ENCODE measurements at places on chromosomes 6 and 20.

GRCh38 chr6:111761783-111762312 lies 111.4 kb downstream of the FYN start:
- DNase-seq = no peak

GRCh38 chr6:127484212-127484863 lies 25.1 kb upstream of the KIAA0408 start:
- no peak for DNase-seq

DNA sequence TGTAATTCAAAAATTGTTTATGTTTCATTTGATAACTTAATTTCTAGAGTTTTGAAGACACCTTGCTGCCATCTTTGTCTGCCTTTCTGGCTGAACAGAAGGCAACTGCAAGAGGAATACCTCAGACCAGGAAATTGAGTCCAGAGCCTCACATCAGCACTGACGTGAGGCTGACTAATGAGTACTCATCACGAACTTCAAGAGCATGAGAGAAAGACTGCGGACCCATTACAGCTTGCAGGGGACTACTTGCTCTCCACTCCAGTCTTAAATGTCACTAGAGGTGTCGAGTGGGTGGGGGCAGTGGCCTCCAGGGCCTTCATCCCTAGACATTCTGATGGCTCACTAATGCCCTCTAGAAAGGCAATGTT lies 109.5 kb upstream of the SSTR4 start:
- no peak for DNase-seq

DNA sequence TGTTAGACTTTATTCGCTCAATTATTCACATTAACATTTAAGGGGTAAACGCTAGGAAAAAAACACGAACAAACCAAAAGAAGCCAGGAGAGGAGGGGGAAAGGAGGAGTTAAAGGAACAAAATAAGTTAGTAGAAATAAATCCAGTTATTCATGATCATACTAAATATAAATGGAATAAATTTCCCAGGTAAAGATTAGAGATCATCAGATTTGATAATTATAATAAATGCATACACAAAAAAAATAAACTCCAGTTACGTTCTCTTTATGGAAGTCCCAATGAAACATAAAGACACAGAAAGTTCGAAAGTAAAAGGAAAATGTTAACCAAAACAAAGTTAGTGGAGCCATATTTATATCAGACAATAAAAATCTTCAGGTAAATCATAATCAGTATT lies 568.7 kb upstream of the NOX3 start:
- no peak for DNase-seq

DNA sequence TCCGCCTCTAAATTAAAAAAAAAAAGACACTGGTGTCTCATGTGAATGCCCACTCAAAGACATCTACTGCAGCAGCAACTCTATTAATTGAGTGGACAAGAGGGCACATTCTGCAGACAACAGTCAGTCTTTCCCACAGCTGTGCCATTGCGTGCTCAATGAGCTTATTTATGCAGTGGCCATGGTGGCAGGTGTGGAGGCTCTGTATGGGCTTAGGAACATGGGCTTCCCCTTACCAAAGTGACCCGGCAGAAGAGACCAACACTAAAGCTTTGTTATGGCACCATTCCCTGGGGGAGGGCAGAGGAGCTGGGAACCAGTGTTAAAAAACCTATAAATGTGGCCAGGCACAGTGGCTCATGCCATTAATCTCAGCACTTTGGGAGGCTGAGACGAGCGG lies 4.2 kb upstream of the VAPB start:
- no peak for DNase-seq

DNA sequence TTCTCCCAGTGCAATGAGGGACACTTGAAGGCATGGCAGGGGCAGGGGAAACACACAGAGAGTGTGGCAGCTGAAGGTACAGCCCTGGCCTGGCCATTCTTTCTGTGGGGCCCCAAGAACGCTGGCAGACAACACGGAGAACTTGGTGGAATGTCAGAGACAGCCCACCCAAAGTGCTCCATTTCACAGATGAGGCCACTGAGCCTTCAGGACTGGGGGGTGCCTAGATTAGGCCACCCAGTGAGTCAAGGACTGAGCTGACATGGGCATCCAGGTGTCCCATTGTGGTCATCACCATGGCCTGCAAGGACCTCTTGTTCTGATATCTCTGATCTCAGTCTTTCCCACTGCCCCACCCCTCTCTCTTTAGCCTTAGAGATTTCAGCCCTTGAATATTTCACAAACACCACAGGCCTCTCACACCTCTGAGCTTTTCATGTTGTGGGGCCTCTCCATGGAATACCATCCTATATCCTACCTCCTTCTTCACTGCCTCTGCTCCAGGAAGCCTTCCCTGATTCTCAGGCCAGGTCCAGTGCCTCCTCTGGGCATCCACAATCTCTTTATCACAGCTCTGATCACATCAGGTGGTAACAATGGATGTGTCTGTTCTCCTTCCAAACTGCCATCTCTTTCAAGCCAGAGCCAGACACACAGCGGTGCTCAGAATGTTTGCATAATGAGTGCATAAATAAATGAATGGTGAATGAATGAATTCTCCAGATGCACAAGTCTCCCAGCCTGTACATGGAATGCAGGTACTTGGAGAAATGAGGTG lies 2.0 kb upstream of the RSPO4 start:
- no peak for DNase-seq

DNA sequence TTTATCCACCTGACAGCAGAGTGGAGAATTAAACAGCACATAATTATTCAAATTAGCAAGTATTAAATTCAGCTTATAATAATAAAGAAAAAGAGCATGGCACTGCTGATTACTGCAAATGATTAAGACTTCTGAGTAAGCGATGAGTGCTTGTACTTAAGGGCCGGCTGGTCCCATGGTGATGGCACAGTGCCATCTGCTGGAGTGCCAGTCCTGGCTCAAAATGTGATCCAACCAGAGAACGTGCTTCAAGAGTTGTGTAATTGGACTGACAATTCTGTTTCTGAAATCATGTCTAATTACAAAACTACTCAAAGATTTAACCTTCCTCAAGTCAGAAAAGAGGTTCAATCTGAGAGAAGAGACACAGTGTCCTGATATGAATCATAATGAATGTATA lies 181.6 kb upstream of the RGS17 start:
- peak; percentile 48 for DNase-seq

- DNase-seq = no peak
Observed at GRCh38 chr6:74550821-74551220, 655.0 kb downstream of the COL12A1 start.

DNA sequence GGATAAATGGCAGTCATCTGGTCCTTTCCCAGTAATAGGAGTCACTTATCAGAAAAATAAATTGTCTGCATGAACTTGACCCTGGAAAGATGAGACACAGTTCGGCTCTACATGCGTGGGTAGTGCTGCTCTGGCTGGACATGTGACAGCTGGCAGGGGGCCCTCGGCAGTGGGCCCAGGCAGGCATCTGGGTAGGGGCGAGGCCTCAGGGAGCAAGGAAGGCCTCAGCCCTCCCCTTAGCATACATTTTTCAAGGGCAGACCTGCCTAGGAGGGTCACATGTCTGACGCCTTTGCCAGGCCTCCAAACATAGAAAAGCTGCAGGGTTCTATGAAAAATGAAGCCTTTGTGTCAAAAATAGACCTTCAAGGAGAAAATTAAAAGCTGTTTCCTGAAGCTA lies 12.8 kb upstream of the ILRUN start:
- DNase-seq = no peak

DNA sequence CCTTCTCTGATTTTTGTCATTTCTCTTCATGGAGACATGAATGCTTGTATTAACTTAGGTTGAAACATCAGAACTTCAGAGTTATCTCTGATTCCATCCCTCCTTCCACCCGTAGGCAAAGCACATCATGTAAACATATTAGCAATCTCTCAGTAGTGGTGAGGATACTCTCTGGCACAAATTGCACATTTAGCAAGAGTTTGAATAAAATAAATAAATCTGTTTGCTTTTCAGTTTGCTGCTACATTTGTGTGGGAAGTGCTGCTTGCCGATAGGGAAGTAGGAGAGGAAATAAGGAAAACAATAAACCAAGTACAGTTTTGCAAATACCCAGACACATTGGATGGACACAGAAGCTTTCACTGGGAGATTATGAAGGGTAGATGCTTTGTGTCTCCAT lies 359.0 kb downstream of the BCKDHB start:
- no peak for DNase-seq

DNA sequence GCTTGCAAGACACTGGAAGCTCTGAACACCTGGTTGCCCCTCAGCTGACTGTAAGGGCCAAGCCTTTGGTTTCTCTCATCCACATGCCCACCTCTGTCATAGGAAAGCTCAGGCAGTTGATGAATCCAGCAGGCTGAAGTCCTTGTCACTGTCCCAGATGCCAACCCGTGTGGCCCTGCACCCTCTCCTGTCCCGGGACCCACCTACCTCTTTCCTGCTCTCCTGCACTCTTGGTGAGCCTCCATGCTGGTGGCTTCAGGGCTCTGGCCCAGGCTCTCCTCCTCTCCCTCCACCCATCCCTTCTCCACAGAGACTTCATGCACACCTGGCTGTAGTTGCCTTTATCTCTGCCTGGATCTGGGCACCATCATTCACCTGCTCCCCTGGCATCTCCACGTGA lies 4.0 kb upstream of the GID8 start:
- DNase-seq = no peak

- DNase-seq = no peak
Observed at GRCh38 chr20:20836836-20837235, 124.4 kb upstream of the RALGAPA2 start.

GRCh38 chr6:136063096-136063495 lies 187.0 kb downstream of the MTFR2 start:
- no peak for DNase-seq

DNA sequence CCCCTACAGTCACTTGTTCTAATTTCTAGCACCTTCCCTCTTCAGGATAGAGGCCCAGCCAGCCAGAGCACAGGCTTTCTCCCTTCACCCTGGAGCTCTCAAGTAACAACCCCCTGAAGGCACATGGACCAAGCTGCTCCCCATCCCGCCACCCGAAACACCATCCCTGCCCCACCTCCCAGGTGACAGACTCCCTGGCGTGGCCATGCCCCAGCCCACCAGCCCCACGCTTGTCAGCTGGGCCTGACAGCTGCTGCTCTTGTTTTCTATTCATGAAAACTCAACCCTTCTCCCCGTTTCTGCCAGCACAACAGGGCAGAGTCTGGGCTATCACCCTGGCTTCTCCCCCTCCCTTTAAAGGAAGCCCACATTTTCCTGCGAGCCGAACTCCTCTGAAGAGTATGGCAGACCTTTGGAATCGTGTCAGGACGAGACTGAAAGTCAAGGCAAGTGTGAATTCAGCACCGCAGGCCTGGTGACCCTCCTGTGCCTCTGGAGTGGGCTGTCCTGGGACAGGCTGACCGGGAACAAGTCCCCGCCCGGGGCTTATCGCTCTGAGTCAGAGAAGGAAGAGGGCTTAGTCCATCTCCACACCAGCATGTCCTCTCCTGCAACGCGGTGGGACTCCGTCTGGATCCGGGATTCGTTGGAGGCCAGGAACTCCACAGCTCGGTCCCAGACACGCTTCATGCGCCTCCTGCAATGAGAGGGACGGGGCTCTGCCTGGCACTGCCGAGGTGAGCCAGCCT lies 16.7 kb downstream of the LEMD2 start:
- no peak for DNase-seq

DNA sequence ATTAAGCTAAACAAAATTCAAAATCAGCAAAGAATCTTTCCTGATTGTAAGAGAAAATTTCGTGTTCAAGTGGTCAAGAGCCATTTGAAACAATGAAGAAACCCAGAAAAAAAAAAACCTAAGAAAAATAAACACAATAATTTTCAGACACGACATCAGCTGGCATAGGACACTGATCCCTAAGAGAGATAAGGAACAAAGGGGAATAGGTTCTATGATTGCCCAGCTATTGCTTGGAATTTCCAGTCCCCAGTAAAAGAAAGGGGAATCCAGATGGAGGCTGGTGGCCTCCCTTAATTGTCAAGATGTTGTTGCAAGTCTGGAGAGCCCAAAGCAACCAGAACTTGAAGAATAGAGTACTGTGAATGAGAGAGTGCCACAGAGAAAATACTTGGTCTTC lies 48.5 kb downstream of the COL12A1 start:
- no peak for DNase-seq

DNA sequence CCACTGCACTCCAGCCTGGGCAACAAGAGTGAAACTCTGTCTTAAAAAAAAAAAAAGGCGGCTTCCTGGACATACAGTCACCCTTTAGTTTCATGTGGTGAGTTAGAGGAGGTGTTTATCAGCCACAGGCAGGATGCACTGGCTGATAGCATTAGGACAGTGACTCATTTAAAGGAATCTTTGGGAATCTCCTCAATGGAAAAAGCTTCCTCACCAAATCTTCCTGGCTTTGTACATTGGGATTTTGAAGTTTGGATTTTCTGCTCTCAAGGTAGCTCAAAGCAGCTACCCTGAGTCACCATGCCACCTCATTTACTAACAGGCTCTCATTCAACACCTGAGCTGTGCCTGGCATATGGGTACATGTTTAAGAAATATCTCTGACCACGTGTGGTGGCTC lies 20.2 kb downstream of the PRPH2 start:
- no peak for DNase-seq

DNA sequence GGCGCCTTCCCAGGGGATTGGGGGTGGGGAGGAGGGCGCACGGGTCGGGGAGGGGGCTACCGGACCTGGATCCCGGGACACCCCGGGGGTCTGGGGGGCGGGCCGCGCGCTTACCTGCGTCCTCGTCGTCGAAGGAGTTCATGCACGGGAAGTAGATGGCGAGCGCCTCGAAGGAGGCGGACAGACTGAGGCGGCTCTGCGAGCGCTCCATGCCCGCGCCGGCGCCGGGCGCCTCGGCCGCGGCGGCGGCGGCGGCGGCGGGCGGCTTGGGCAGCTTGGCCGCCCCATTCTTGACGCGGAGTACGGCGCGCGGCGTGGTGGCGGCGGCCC lies 320 bp downstream of the RIMS4 start:
- peak; percentile 27 for DNase-seq

- no peak for DNase-seq
Observed at GRCh38 chr6:12363651-12364381, 73.7 kb downstream of the EDN1 start.

GRCh38 chr6:15491986-15492269 lies 170.9 kb downstream of the DTNBP1 start:
- no peak for DNase-seq

GRCh38 chr20:35718972-35719635 lies 19.9 kb downstream of the ROMO1 start:
- no peak for DNase-seq
